ENCODE measurements at places on chromosomes 1 and 21.

- DNase-seq = no peak
Observed at GRCh38 chr1:56216218-56216617, 363.1 kb downstream of the PLPP3 start.

- no peak for DNase-seq
Observed at GRCh38 chr21:28186604-28187003, 806.1 kb downstream of the LTN1 start.

DNA sequence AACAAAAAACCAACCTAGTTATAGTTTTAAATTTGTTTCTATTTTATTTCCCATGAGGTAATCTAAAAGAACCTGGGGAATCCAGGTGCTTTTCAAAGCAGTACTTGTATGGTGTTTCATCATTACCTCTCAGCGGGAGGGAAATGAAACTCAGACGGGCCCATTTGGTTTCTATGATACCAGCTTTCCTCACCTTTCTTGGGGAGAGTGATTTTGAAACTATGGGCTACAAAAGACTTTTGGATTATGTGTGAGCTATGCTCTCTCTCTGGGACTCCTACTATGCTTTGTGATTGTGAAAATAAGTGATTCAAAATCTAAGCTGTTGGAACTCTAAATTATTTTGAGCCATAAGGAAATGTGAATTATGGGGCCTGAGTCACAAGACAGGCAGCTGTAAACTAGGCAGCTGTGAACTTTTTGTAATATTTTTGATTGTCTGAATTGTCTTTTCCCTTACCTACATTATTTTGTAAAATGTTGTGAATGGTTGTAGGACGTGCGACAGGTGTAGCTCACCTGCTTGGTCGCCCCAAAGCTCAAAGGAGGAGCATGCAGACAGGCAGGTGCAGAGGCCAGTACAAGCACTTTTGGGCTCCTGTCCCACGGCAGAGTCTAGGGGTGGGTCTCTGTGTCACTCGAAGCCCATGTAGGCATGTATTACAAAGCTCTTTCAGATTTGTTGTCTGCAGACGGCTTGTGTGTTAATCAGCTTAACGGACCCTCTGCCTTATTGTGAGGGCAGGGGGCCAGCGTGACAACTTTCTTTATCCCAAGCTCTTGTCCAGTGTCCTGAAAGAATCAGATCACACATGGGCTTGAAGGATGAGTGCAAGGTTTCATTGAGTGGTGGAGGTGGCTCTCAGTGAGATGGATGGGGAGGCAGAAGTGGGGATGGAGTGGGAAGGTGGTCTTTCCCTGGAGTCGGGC is 64.8 kb upstream of the BACH1 start:
- no peak for DNase-seq

DNA sequence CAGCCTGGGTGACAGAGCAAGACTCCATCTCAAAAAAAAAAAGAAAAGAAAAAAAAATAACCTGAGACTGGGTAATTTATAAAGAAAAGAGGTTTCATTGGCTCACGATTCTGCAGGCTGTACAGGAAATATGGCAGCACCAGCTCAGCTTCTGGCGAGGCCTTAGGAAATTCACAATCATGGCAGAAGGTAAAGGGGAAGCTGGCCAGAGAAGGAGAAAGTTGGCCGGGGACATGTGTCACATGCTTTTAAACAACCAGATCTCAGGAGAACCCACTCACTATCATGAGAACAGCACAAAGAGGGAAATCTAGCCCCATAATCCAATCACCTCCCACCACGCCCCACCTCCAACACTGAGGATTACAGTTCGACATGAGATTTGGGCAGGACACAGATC is 125.3 kb downstream of the DISP1 start:
- no peak for DNase-seq

GRCh38 chr1:246117066-246117791 is 389.9 kb downstream of the SMYD3 start:
- DNase-seq = no peak

GRCh38 chr1:214677945-214678344 is 75.0 kb downstream of the CENPF start:
- no peak for DNase-seq

DNA sequence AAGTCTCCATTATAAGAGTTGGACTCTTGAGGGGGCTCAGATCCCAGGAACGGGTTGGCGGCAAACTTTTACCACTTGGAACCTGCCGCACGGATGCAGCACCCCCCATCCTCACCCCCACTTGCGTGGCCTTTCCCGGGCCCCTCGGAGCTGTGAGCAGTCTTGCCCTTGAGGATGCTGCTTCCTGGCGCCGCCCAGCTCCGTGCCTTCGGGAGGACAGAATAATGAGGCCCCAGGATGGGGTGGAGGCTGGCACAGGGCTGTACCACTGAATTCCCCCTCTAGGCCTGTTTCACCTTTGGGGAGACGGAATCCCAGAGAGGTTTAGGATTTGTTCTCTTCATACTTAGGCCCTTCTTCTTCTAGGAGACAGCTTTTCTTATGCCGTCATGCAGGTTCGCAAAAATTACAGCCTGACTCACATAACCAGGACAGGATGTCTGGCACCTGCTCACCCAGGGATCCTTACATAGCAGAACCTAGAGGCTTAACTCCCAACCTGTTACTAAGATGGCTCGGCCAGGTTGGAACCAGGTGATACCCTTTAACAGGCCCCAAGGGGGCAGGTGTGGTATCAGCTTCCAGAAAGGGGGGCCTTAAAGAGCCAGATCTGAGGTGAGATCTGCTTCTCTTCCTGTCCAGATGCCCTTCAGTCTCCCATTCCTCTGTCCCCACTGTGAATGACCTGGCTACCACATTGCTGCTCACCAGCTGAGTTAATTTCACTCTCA is 1.5 kb downstream of the TRNP1 start:
- DNase-seq = no peak

GRCh38 chr1:208042041-208042615 is 131.2 kb upstream of the CD34 start:
- no peak for DNase-seq

DNA sequence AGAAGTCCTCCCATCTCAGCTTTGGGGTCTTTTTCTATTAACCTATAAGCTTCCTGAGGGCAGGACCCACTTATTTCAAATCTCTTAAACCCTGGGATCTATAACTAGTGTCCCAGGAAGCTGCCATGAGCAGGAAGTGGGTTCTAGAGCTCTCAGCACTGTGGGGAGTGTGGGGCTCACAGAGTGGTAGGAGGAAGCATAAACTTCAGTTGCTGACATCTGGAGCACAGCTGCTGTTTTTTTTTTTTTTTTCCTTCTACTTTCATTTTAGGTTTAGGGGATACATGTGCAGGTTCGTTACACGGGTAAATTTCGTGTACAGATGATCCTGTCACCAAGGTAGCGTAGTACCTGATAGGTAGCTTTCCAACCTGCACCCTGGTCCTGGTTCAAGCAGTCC is 59.3 kb downstream of the AK4 start:
- no peak for DNase-seq
